HS-5 (cell line): ENCODE measurements at places on chromosomes 7 and 10.

- peak; percentile 77 for DNase-seq
Observed at GRCh38 chr7:84042110-84042539, 152.5 kb downstream of the SEMA3A start.

DNA sequence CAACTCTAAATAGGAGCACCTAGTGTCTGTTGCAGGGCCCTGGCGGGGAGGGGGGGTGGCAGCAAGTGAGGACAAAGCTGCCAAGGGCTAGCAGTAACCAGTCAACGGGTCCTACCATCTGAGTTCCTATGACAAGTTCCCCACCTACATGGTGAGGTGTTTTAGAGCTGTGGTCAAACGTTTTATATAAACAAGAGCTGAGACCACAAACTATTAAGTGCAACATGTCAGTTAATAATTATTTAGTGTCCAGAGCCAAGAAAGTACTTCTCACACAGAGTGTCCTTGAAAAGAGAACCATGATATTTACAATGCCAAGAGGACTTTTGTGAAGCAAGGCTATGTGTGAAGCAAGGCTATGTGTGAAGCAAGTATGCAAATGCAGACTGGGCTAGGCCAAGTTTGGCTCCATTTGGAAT, 434.7 kb downstream of the TNS3 start:
- no peak for DNase-seq

DNA sequence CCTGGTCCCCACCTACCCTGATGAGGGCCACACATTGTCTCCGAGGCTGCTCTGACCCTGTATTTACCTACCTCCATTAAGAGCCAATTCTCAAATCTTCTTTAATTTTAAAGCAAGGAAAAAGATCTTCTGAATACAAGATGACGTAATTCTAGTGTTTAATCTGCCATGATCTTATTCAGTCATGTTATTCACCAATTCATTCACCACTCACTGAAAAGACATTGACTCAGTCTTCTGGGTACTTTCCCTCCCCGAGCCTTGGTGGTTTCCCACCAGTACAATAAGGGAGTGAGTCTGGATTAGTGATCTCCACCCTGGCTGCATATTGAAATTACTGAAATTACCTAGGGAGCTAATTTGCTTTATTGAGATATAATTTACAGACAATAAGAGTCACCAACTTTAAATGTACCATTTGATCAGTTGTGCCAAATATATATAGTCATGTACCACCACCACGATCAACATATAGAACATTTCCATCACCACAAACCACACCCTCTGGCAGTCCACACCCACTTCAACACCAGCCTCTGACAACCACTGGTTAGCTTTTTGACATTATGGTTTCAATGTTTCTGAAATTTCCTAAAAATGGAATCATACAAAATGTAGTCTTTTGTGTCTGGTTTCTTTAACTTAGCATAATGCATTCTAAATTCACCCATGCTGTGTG, 117.5 kb upstream of the UNC5B start:
- DNase-seq: no peak

DNA sequence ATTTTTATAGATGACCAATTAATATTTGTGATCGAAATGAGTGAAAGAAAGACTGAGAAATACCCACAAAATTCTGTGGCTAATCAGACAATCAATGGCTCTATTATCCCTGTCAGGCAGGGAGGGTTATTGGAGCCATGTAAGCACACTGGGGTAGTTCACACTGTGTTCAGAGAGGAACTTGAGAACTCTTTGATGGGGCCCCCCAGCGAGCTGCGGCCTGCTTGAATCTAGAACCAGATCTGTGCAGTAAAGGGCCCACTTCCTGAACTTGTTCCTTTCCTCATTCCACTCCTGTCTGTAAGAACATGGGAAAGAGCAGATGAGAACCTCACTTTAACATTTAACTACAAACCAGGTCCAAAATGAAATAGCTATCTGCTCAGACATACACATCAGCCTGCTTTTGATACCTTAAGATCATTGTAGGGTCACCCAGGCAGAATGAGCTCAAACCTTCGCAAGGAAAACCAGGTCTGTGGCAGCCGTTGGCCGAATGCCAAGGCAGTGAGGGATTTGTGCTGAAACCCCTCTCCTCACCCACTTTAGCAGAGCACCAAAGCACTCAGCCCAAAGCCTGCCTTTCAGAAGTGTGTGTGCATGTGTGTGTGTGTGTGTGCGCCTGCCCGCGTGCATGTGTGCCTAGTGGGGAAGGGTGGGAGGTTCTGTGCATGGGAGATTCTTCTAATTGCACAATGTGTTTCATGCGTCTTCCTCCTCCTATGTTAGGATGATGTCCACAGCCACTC, 365.6 kb upstream of the MGMT start:
- no peak for DNase-seq

DNA sequence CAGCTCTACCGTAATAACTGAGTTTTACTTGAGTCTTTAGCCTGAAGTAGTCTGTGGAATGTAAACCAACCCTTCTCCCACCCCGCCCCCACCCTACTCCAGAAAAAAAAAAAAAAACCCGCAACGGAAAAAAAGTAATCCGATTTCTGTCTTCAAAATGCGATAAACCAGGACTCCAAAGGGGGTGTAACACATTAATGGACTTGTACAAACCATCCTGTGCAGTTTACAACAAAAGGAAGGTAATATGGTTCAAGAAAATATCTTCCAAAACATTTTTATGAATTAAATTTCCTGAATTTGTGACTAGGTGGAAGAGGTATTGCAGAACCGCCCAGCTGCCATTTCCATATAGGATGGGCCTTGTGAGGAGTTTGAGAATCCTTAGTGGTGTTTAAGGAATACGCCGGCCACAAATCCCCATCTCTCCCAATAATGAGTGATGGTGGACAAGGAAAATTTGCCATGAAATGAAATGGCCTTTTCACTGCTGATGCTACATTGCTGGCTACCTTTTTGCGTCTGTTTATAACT, 10.6 kb downstream of the SKIDA1 start:
- DNase-seq: no peak

GRCh38 chr10:44956226-44956625, 3.4 kb upstream of the RASSF4 start:
- DNase-seq: no peak
